ENCODE measurements at places on chromosomes 5 and 9.

GRCh38 chr9:123814496-123814895 lies 115.4 kb downstream of the DENND1A start:
- DNase-seq = no peak

- no peak for DNase-seq
Observed at GRCh38 chr5:31487506-31487905, 44.4 kb downstream of the DROSHA start.

GRCh38 chr5:40958811-40959210 lies 49.5 kb downstream of the C7 start:
- DNase-seq = no peak

- no peak for DNase-seq
Observed at GRCh38 chr9:111407813-111408212, 76.4 kb downstream of the ECPAS start.

- no peak for DNase-seq
Observed at GRCh38 chr5:14178671-14179211, 35.6 kb downstream of the TRIO start.

- no peak for DNase-seq
Observed at GRCh38 chr5:30809933-30810332, 383.6 kb upstream of the CDH6 start.
